Progenitor cell of endocrine pancreas (in vitro differentiated cells): ENCODE measurements at places on chromosomes 7 and 10.

DNA sequence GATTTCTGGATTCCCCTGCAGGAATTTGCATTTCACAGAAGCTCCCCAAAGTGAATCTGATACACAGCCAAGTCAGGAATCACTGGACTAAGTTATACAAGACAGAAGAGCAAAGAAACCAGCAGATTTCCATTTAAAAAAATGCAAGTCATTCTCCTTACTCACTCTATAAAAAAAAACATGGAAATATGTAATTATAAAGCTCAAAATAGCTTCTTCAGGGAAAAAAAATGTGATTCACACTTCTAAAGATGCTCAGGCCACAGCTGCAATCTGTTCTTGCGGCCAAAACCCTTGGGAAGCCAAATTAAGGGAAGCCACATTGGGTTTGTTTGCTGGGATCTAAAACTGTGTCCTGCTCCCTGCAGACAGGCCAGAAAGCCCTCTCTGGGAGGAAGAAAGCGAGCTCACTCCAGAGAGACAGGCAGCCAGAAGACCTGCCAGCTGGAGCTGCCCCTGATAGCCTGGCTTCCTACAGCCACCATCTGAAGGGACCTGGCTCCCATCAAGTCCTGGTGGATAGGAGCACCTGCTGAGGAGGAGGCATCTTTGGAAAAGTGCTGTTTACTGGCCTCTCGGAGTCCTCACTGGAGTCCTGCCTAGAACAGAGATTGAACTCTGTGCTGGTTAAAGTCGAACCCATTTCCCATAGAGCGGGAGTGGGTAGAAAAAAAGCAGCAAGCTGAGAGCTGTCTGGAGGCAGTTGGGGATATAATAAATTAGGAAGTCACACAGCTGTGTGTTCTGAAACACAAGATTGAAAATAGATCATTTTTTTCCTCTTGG, 359.2 kb upstream of the AOAH start:
- no peak for DNase-seq

DNA sequence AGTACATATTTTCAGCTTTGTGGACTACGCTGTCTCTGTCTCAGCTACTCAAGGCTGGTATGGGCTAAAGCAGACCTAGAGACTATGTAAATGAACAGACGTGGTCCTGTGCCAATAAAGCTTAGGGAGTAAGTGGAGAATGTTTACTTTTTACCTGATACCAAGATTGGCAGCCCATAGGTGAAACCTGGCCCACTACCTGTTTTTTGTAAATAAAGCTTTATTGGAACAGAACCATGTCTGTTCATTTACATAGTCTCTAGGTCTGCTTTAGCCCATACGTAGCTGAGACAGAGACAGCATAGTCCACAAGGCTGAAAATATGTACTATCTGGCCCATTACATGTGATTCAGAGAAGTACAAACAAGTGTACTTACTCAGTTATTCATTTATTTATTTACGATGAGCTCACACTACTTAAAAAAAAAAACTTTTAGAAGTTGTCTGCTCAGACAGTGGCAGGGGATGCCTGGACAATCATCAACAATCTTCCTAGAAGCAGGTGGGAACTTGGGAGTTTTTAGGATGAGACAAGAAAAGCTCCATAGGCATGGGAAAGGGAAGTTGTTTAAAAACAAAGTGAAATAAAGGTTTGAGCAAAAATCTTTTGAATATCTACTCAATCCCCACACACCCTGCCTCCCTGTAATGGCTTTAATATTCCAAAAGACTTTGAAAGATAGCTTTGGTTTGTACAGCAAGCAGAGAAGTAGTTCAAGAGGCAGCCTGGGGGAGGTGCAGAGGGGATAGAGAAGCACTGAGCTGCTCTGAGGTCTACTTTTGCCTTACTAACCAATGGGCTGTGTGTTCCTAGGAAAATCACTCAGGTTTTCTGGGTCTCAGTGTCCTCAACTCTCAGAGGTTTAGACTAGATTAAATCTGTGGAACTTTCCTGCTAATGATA, 114.4 kb upstream of the AFAP1L2 start:
- no peak for DNase-seq

DNA sequence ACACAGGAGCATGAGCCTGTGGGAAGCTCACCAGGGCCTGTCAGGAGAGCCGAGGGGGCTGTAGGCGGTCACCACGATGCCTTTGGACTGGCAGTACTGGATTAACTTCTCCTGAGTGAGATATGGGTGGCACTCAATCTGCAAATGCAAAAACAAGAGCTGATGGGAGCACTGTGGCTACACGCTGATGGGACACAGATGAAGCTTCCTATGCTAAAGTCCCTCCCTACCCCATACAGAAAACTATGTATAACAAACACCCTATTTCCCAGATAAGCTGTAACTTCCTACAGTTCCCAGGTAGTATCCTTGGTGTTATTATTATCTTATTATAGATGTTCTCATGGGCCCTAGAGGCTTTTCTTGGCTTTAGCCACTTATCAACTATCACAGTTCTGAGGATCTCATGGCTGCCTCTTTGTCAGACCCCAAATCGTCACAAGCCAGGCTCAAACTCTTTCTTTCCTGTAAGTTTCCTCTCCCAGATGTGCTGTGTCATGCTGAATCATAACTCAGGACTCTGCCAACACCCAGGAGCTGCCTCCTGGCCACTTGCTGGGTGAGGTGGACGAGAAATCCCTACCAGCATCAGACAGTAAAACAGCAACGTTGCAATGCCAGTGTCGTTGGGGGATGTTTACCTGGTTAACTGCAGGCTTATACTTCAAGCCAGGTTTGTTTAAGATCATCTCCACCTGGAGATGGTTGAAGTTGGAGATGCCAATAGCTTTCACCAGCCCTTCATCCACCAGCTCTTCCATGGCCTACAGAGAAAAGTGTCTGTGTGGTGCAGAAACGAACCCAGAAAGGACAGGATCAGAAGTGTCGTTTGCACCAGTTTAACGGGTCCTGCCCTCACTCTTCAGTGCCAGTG, 10.3 kb downstream of the AKR1B1 start:
- DNase-seq: no peak

DNA sequence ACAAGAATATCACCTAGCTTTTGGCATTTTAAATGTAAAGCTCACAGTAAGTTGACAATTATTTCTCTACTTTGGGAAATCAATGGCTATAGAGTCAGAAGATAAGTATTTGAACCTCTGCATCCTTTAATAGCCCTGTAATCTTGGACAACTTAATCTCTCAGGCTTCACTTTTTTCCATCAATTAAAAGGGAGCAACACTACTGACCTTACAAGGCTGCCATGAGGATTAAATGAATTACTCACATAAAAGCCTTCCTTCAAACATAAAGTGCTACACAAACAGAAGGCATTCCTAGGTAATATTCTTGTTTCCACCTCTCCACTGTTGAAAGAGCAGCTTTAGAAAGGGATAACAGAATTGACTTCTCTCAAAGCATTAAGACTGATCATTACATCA, 266.0 kb downstream of the RNLS start:
- DNase-seq: no peak

- DNase-seq: no peak
Measured at GRCh38 chr10:124576526-124577420, 115.2 kb downstream of the LHPP start.

GRCh38 chr10:59104186-59104585, 72.3 kb upstream of the PHYHIPL start:
- no peak for DNase-seq

DNA sequence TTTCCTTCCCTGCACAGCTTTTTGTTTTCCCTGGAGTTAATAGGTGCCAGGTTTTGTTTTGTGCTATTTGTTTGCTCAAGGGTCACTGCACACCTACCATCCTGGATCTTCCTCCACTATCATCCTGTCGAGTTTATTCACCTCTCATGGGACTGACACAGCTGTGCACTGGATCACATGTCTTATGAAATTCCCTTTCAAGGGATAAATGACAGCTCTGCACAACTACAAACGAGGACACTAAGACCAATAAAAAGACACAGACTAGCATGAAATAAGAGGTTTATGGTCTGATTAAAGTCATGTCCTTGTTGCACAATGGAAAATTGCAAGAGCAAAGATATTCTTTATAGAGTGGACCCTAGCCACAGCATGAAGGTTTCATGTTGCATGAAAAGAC, 76.7 kb upstream of the SFMBT2 start:
- no peak for DNase-seq

DNA sequence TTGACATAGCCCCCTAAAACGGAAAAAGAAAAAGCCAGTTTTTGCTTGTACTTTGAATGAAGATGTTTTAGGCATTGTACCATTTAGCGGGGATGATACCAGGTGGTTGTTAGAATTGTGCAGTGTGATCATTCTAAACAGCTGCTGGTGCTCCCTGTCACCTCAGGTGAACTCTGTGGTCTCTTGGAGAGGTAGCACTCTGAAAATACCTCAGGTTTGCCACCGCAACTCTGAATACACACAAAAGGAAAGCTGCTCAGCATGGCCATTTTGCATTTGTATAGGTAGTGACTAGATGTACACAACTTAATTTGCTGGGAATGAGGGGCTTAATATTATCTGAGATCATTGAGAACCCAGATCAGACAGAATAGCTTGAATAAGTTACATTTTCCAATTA, 52.6 kb downstream of the PLEKHA8 start:
- no peak for DNase-seq
